ENCODE measurements at places on chromosomes 4 and X.

- no peak for DNase-seq
Measured at GRCh38 chr4:153514688-153515426, 48.7 kb downstream of the TMEM131L start.

- no peak for DNase-seq
Measured at GRCh38 chr4:8278009-8278395, 8.4 kb downstream of the HTRA3 start.

GRCh38 chr4:85778632-85779131 lies 303.7 kb downstream of the ARHGAP24 start:
- no peak for DNase-seq

DNA sequence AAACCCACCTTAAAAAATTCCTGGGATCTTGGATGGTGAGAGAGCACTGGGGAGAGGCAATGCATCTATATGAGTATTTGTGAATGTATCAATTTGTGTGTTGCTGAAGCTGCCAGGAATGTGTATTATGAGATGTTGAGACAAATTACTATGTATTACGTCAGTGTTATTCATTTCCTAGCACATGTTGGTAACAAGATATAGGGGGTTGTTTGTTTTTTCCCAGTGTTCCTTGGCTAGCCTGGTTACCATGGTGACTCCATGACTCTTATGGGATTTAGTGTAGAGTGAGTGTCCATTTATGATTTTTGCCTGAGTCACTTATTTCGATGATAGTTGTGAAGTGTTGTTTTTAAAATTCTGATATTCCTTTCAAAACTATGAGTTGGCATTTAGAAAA lies 65.6 kb downstream of the RAB40A start:
- DNase-seq: no peak

DNA sequence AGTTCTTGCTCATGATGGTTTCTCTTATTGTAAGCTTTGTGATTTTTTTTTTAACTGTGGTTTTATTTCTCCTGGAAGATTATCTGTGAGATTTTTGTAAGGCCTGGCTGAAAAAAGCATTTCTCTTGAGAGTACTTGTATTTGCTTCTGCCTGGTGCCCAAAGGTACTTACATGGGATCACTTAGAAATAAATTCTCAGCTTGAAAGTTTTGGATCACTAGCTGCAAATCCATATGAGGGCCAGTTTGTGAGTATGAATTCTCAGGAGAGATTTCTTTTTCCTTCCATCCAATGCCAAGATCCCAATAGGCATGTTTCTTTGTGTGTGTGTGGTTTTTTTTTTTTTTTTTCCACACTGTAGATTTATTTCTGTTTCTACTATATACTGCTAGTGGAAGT lies 1884.7 kb upstream of the PCDH7 start:
- DNase-seq: no peak

DNA sequence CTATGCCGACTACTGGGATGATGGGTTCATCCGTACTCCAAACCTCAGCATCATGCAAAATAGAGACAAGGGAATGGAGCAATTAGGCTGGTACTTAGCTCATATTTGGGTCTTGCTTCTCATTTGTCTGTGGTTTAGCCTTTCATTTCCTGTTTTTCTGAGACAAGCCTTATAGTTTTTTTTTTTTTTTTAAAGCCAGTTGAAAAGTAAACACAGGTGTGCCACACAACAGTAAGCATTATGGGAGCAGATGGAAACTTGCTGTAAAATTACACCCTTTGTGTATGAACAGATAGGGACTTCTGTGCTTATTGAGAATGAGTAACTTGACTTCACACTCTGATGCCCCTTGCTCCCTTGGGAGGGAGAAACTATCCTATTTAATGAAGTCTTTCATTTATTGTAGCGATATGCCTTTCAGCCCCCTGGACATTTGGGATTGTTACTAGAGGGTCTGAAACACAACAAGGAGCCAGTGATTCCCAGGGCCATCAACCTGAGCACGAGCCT lies 13.7 kb downstream of the RASSF6 start:
- DNase-seq: no peak

DNA sequence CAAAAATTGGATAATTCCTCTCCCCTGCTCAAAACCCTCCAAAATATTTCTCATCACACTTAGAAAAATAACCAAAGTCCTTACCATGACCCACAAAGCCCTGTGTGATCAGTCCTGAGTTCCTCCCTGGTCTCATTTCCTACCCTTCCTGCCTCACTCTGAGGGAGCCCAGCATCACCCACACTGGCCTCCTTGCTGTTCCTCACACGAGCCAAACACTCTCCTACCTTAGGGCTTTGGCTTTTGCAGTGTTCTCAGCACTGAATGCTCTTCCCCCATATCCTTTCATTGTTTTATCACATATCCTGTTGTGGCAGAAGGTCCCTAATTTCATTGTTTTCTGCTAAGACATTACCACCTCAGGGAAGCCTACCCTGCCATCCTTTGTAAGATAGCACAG lies 12.2 kb downstream of the MGAT4D start:
- no peak for DNase-seq

- no peak for DNase-seq
Measured at GRCh38 chrX:43002526-43003203, 224.7 kb upstream of the PPP1R2C start.

DNA sequence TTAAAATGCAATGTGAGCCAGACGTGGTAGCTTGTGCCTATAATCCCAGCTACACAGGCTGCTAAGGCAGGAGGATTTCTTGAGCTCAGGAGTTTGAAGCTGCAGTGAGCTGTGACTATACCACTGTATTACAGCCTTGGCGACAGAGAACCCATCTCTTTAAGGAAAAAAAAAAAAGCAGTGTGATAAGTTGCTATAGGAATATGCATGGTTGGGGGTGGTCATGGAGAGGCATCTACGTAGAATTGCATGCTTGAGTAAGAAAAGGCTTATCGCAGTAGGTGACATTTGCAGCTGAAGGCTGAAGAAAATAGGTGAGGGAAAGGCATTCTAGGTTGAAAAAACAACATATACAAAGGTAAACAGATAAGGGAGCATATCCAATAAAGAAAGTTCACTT lies 4.1 kb downstream of the DIAPH2 start:
- DNase-seq: no peak

- DNase-seq: no peak
Measured at GRCh38 chr4:80253510-80253909, 13.0 kb upstream of the FGF5 start.

GRCh38 chr4:95250544-95251137 lies 298.1 kb downstream of the UNC5C start:
- no peak for DNase-seq

DNA sequence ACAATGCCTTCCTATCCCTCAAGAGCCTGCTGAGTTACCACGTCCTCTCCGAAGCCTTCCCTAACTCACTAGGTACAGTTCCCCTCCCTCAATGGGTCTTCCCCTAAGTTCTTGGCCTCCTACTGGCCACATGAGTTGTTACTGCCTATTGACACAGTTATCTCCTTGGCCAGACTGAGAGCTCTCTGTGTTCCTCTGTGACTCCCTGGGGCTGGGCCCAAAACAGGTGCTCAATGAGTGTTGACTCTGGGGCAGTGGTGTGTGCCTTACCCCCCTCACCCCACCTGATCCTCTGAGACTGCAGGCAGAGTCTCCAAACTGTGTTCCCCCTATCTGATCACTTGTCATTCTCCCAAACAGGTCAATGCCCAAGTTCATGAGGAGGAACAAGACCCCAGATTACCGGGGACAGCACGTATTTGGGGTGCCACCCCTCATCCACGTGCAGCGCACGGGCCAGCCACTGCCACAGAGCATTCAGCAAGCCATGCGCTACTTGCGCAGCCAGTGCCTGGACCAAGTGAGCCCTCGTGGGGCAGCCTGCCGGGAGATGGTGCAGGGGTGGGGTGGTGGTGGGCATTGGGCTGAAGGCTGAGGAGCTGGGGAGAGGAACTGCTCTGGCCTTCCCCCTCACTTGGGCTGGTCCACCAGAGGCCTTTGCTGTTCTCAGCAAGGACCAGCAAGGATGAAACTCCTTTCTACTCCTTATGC lies 72.6 kb downstream of the STARD8 start:
- DNase-seq: no peak

GRCh38 chr4:36786519-36786918 lies 458.0 kb upstream of the NWD2 start:
- no peak for DNase-seq

DNA sequence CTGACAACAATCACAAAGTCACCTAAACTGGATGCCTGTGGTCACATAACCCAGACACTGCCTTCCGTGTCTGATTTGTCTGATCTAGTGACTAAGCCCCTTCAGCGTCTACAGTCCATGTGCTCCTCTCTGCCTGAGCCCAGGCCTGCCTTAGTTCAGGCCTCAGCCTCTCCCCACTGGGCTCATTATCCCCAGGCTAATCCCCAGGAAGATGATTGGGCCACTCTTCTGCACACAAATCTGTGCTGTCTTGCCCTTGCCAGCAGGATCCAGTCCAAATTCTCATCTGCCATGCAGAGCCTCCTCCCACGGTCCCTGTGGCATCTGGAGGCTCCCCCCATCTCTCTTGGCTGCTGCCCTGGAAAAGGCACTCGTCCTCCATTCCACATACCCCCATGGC lies 96.5 kb downstream of the SLC2A9 start:
- no peak for DNase-seq

DNA sequence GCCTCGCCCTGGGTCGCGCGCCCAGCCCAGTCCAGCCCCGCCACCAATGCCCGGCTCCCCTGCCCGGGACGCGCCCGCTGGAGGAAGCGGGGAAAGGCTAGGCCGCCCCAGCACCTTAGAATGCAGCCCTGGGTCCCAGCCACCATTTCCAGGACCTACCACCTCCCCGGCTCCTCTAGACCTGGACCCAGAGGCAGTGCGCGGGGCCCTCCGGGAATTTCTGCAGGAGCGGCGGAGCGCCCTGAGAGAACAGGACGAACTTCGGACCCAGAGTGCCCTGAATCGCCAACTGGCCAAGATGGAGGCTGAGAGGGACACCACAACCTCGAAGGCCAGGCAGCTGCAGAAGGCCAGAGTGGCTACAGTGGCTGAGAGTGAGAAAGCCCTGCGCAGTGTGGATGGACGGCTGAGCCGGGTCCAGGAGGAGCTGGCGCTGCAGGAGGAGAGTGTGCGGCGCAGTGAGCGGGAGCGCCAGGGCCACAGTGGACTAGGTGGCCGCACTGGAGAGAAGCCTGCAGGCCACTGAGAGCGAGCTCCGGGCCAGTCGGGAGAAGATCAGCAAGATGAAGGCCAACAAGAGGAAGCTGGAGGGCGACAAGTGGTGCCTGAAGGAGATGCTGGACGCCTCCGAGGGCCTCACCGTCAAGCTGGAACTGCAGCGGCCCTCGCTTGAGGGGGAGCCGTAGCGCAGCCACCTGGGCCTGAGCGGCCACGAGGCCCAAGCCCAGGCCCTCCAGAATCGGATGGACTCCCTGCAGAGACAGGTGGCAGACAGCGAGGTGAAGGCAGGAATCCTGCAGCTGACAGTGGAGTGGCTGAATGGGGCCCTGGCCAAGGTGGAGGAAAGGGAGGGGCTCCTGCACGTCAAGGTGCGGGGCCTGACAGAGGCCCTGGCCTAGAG lies 15.5 kb downstream of the SMIM10L2A start:
- no peak for DNase-seq

DNA sequence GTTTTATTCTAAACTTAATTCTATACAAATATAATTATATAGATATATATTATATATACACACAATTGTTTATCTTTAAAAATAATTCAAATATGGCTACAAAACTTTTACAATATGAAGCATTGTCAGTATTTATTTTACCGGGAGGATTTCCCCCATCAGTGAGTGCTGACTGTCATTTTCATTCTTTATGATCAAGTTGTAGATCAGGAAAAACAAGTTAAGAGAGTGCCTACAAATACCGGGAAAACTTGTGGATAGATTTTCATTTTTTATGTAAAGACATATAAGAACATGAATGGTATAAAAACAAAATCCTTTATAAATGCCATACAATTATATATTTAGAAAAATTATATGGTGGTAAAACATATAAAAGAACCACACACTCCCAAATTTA lies 37.8 kb downstream of the CLCN3 start:
- DNase-seq: no peak

- no peak for DNase-seq
Measured at GRCh38 chr4:114886761-114887160, 226.7 kb downstream of the NDST4 start.

DNA sequence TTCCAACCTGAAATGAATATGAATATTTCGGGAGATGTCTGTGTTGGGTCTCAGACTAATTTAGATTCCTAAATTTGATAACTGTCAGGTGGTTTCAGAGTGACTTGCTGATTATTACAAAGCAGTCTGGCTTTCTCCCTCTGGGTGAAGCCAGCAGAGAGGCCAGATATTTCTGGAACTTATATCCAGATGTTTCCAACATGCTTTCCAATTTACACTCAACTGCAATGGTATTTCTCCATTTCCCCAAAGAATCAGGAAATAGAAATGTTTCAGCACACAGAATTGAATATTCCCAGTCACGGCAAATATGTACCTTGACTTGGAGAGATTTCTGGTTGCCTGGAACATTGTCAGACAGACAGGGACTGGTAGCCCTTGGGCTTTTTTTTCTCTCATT lies 48.5 kb upstream of the EGFL6 start:
- DNase-seq: no peak

DNA sequence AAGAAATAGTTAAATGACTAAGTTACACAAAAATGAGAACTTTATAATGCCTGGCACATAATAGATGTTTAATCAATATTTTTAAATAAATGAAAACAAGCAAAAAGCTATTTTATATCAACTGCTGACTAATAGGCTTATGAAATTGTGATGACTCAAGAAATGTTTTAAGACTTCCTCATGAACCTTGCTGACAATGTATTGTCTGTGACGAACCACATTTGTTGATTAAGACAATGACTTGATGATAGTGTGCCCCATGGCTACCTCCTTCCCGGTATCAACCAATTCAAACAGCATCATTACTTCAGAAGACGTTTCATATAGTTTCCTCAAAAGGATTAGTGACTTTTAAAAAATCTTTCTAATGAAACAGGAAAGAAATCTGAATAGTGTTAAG lies 7.9 kb downstream of the CXCL6 start:
- no peak for DNase-seq

- DNase-seq: no peak
Measured at GRCh38 chrX:12439416-12439815, 301.1 kb downstream of the FRMPD4 start.

DNA sequence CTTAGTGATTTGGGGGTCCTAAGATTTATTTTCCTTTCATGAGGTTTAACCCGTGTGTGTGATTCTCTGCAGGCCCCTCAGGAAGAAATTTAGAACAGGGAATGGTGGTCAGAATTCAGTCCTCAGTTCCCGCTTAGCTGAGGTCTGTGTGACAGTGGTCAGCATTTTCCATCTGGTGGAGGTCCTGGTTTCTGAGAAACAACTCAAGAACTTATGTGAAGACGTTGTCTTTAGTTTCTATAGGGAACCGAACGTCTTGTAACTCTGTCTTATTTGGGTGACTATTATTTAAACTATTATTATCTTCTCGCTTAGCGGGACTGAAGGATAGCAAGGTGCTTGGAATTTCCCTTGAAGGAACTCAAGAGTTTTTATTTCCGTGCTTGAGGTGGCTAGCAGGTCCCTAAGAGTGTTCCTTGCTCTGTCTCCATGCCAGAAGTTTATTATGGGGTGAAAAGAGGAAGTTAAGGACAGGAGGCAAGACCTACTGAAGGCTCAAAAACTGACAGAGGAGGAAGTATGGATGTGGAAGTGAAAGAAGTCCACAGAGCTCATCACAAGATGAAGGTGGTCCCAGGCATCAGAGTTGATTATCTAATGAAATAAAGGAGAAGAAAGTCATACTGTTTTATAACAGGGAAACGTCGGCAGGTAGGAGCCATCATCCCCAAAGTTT lies 9.4 kb downstream of the MGST2 start:
- DNase-seq: no peak
